ENCODE measurements at places on chromosomes 3 and 15. TPM values are rescaled to one million over a fixed set of nuclear protein-coding genes. Genes with fewer than 3 reads are reported as not detected.

- H3K4me3 ChIP-seq: peak overlapping the region; percentile 64
- H3K27ac ChIP-seq: peak overlapping the region; percentile 88
- DNase-seq: no peak
- H3K4me1 ChIP-seq: peaks cover 71% of the 10 kb centered on the region
These were observed 15.7 kb downstream of the CCDC12 start for GRCh38 chr3:46960835-46961234.

GRCh38 chr3:32755761-32756160 lies 62.0 kb upstream of the TRIM71 start:
- no peaks in the 10 kb centered on the region for H3K27me3 ChIP-seq
- H3K4me1 ChIP-seq: peaks cover 16% of the 10 kb centered on the region
- peak overlapping the region; percentile 16 for H3K27ac ChIP-seq
- H3K4me3 ChIP-seq: no peak overlapping the region
- DNase-seq: no peak
- peaks cover 10% of the 10 kb centered on the region for H3K36me3 ChIP-seq

DNA sequence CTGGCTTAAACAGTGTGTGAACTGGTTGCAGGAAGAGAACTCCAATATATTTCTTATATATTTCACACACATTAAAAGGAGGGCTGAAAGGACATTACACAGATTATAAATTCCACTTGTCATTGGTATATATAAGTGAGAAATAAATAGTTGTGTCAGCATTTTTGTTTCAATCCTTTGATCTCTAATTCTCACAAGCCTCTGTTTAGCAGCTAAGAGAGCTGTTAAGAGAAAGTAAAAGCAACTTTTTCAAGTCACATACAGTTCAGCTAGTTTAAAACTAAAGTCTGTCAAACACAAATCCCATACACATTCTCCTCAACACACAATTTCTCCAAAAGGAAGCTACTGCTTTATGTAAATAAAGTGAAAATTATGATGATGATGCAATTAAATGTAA lies 70.5 kb upstream of the CCDC39 start:
- H3K4me3 ChIP-seq: no peak overlapping the region
- H3K4me1 ChIP-seq: peaks cover 5% of the 10 kb centered on the region
- H3K36me3 ChIP-seq: no peaks in the 10 kb centered on the region
- peaks cover 4% of the 10 kb centered on the region for H3K27me3 ChIP-seq
- no peak for DNase-seq
- no peak overlapping the region for H3K27ac ChIP-seq

DNA sequence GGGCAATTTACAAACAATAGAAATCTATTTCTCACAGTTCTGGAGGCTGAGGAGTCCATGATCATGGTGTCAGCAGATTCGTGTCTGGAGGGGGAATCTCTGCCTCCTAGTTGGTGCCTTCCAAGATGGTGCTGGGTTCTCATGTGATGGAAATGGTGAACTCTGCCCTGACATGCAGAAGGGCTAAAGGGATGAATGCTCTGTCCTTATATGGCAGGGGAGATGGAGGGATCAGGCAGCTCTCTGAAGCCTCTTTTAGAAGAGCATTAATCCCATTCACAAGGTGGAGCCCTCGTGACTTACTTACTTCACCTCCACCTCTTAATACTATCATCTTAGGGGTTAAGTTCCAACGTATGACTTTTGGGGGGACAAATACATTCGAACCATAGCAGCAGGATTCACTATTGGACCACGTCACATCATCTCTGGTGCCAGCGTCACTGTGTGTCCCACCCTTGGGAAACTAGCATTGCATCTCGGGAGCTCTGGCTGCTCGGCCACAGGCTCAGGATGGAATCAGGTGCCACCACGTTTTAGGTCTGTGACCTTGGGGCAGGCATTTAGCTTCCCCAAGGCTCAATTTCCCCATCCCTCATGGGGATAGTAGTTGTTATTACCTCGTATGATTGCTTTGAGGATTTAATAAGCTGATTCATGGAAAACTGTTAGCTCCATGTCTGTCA lies 53.0 kb downstream of the SV2B start:
- no peaks in the 10 kb centered on the region for H3K36me3 ChIP-seq
- H3K27ac ChIP-seq: peak overlapping the region; percentile 81
- no peak for DNase-seq
- no peak overlapping the region for H3K4me3 ChIP-seq
- peaks cover 33% of the 10 kb centered on the region for H3K4me1 ChIP-seq

DNA sequence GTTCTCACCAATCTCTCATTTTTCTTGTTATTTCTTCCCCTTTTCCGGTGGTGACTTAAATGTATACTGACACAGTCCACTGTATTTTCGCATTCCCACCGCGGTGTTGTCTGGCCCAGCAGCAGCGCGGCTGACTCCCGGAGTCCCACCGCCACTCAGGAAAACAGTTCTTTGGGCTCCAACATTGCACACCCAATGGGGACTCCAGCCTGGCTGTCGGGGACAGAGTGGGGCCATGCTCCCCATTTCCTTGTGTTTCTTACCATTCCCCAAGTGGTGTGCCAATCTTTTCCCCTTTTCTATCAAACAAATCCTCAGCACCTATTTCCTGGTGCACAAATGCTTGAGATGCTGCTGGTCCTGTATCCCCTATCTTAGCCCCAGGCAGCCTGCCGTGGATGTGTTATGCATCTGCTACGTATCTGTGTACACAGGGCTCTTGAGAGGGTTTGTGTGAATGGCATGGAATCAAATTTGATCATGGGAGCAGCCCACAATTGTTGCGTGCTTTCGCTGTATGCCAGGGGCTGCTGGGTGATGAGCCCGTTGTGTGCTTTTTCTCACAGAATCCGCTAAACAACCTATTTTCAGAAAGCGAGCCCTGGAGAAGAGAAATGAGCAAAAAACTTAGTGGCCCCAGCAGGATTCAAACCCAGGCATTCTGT lies 219.1 kb upstream of the RGMA start:
- H3K27ac ChIP-seq: no peak overlapping the region
- H3K27me3 ChIP-seq: peaks cover 18% of the 10 kb centered on the region
- no peak for DNase-seq
- H3K4me3 ChIP-seq: no peak overlapping the region
- peaks cover 10% of the 10 kb centered on the region for H3K4me1 ChIP-seq

- H3K27me3 ChIP-seq: peaks cover 19% of the 10 kb centered on the region
- no peak overlapping the region for H3K4me3 ChIP-seq
- H3K36me3 ChIP-seq: no peaks in the 10 kb centered on the region
- no peak for DNase-seq
- H3K27ac ChIP-seq: no peak overlapping the region
- peaks cover 5% of the 10 kb centered on the region for H3K4me1 ChIP-seq
These were observed 132.3 kb upstream of the RASGRP1 start for GRCh38 chr15:38696790-38697495.

GRCh38 chr3:169992156-169992555 lies 25.5 kb downstream of the SEC62 start:
- no peaks in the 10 kb centered on the region for H3K27me3 ChIP-seq
- peaks cover 10% of the 10 kb centered on the region for H3K36me3 ChIP-seq
- no peak overlapping the region for H3K4me3 ChIP-seq
- DNase-seq: no peak
- H3K27ac ChIP-seq: no peak overlapping the region
- H3K4me1 ChIP-seq: no peaks in the 10 kb centered on the region

DNA sequence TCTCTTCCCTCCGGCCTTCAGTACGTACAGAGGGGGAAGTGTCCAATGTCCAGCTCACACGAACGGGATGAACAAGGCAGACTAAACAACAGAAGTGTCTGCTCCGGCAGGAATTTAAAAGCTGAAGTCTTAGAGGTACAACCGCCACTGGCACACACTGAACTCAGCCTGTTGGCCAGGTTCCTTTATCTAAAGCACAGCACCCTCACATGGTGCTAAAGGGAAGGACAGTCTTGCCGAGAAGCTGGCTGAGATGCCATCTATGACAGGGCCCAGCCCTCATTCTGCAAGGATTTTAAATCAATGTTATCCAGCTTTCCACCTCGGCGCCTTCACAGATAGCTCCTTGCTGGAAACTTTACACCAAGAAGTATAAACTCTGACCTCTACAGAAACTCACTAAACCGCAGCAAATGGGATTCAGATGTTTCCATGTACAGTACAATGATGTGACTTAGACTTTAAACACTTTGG lies 2.8 kb downstream of the ADAMTS17 start:
- peaks cover 72% of the 10 kb centered on the region for H3K27me3 ChIP-seq
- peak overlapping the region; percentile 56 for H3K4me3 ChIP-seq
- peaks cover 13% of the 10 kb centered on the region for H3K4me1 ChIP-seq
- H3K27ac ChIP-seq: peak overlapping the region; percentile 10
- H3K36me3 ChIP-seq: no peaks in the 10 kb centered on the region
- DNase-seq: no peak

- DNase-seq: no peak
- H3K4me3 ChIP-seq: no peak overlapping the region
- H3K27me3 ChIP-seq: no peaks in the 10 kb centered on the region
These were observed 552.6 kb upstream of the GOLIM4 start for GRCh38 chr3:168648321-168648720.

- no peaks in the 10 kb centered on the region for H3K36me3 ChIP-seq
- no peak overlapping the region for H3K4me3 ChIP-seq
- peaks cover 17% of the 10 kb centered on the region for H3K4me1 ChIP-seq
- no peak for DNase-seq
- no peak overlapping the region for H3K27ac ChIP-seq
These were observed 103.4 kb downstream of the LSAMP start for GRCh38 chr3:116341899-116342298.

- H3K27me3 ChIP-seq: no peaks in the 10 kb centered on the region
- peaks cover 11% of the 10 kb centered on the region for H3K36me3 ChIP-seq
- no peak overlapping the region for H3K27ac ChIP-seq
These were observed 28.1 kb downstream of the NKIRAS1 start for GRCh38 chr3:23888617-23889228.

- H3K27me3 ChIP-seq: peaks cover 3% of the 10 kb centered on the region
- no peaks in the 10 kb centered on the region for H3K36me3 ChIP-seq
- DNase-seq: no peak
- H3K27ac ChIP-seq: no peak overlapping the region
- H3K4me3 ChIP-seq: no peak overlapping the region
- peaks cover 1% of the 10 kb centered on the region for H3K4me1 ChIP-seq
These were observed 44.1 kb upstream of the KBTBD8 start for GRCh38 chr3:66953934-66954445.

DNA sequence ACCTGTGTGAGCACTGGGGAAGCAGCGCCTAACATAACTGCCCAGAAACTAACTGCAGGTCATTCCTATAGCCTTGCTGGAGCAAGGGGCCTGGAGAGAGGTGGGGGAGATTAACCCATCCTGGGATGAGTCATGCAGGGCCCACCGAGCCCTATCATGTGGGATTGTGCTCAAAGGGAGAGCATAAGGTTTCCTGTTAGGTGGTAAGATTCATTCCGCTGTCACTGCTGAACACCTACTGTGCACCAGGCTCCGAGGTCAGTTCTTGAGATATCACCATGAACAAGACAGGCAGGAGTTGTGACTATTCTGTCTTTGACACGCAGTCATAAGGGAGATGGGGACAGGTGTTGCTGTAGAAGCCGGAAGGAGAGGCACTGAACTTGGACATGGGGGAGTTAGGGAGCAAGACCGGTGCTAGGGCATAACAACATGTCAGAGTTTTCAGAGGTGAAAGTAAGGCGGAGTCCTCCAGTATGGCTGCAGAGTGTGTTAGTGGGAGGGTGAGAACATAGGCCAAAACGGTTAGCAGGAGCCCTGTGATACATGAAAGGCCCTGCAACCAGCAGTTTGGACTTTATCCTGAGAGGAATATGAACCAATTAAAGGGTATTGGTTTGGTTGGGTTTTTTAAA lies 2.4 kb downstream of the SLC25A38 start:
- H3K27me3 ChIP-seq: no peaks in the 10 kb centered on the region
- peaks cover 7% of the 10 kb centered on the region for H3K36me3 ChIP-seq
- DNase-seq: no peak
- H3K4me3 ChIP-seq: peak overlapping the region; percentile 99

- DNase-seq: no peak
- no peak overlapping the region for H3K27ac ChIP-seq
- peaks cover 14% of the 10 kb centered on the region for H3K4me1 ChIP-seq
- peaks cover 3% of the 10 kb centered on the region for H3K36me3 ChIP-seq
- H3K4me3 ChIP-seq: no peak overlapping the region
These were observed 3.0 kb upstream of the APH1B start for GRCh38 chr15:63274427-63274826.

- no peak overlapping the region for H3K4me3 ChIP-seq
- H3K4me1 ChIP-seq: peaks cover 9% of the 10 kb centered on the region
These were observed 258.0 kb upstream of the RARB start for GRCh38 chr3:25170021-25170420.

DNA sequence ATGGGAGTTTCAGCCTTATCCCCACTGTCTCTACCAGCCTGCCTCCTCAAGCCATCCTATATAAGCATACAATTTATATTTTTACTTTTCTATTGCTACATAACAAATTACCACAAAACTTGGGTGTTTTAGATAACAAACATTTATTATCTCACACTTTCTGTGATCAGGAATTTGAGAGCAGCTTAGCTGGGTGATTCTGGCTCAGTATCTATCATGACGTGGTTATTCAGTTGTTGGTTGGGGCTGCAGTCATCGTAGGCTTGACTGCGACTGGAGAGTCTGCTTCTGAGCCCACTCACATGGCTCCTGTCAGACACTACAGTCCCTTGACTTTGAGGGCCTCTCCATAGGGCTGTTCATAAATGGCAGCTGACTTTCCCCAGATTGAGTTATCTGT lies 20.7 kb downstream of the PARP15 start:
- DNase-seq: no peak
- H3K4me3 ChIP-seq: no peak overlapping the region
- H3K36me3 ChIP-seq: no peaks in the 10 kb centered on the region
- no peaks in the 10 kb centered on the region for H3K4me1 ChIP-seq

- no peak overlapping the region for H3K4me3 ChIP-seq
- H3K27ac ChIP-seq: peak overlapping the region; percentile 56
- no peaks in the 10 kb centered on the region for H3K36me3 ChIP-seq
- no peaks in the 10 kb centered on the region for H3K27me3 ChIP-seq
- peaks cover 14% of the 10 kb centered on the region for H3K4me1 ChIP-seq
These were observed 1050.0 kb downstream of the TBL1XR1 start for GRCh38 chr3:176147251-176147650.

DNA sequence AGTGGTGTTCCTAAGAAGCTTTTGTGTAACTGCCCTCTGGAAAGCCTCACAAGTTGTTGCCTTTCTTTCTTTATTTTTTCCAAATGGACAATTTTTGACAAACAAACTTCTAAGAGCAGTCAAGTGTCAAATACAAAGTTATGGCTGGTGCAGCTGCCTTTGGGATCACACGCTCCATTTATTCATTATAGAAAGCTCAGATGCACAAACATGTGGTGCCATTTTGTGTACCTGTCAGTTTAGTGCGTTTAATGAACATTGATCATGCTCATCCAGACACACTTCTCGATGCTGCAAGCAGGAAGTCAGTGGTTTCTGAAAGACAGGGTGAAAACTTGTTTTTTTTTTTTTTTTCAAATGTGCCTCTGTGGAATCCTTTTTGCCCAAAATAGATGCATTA lies 324.5 kb downstream of the CNTN4 start:
- H3K4me1 ChIP-seq: peaks cover 7% of the 10 kb centered on the region
- no peaks in the 10 kb centered on the region for H3K27me3 ChIP-seq
- peaks cover 1% of the 10 kb centered on the region for H3K36me3 ChIP-seq
- no peak overlapping the region for H3K4me3 ChIP-seq
- DNase-seq: no peak

The KCNMB3 gene
- total RNA-seq: 3.4 TPM

The IVD gene
- total RNA-seq: 93.0 TPM

The CCDC33 gene
- total RNA-seq: 0.84 TPM

The BOC gene
- 14.2 TPM for total RNA-seq

The MITF gene
- 15.7 TPM for total RNA-seq

The TXNRD3 gene
- 12.9 TPM for total RNA-seq

The TM2D3 gene
- 49.3 TPM for total RNA-seq

The MASP1 gene
- 0.60 TPM for total RNA-seq

The ETV5 gene
- total RNA-seq: 54.1 TPM

All from progenitor cell of endocrine pancreas (in vitro differentiated cells).